ENCODE measurements at places on chromosomes 2 and 18.

DNA sequence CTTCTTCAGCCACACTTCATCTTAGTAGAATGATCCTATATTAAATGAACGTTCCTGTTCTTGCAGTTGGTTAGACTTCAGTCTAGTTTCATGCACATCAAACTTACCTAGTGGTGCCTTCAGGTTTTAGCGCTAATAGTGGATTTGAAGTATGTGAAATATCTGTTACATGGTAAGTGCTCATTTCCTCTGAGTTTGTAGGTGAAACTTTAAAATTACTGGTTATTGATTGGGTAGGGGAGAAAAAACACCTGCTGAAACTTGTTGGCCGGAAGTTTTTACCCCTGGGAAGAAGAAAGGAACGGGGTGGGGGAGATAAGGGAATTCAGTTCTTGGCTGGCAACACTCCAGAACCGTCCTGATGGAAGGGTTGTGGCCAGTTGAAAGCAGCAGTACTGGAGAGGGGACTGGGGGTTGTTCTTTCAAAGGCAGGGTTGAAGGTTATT, 112.8 kb downstream of the SPTBN1 start:
- no peak overlapping the region for H3K27ac ChIP-seq
- H3K4me3 ChIP-seq: no peak overlapping the region

- peaks cover 15% of the 10 kb centered on the region for H3K27me3 ChIP-seq
- H3K36me3 ChIP-seq: no peaks in the 10 kb centered on the region
- no peak overlapping the region for H3K4me3 ChIP-seq
Measured at GRCh38 chr2:109285244-109285651, 156.2 kb downstream of the SH3RF3 start.

DNA sequence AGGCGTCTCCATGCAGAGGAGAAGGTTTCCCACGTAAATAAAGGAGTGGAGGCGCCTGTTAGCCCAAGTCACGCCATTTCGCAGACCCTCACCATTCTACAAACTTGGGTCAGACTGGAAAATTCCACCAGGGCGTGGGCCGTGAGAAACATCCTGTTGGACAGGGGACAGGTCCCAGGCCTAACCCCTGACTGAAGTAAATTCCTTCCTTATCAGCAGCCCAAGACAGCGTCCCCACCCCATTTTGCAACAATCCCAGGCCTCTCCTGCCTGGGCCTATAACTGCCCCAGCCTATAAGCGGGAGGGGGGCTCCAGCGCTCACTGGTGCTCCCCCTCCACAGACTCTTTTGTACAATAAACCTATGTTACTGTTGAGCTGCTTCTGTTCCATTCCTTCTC, 57.3 kb upstream of the CBLN2 start:
- DNase-seq: no peak
- H3K27me3 ChIP-seq: no peaks in the 10 kb centered on the region
- H3K4me1 ChIP-seq: no peaks in the 10 kb centered on the region
- no peak overlapping the region for H3K27ac ChIP-seq
- H3K36me3 ChIP-seq: no peaks in the 10 kb centered on the region
- no peak overlapping the region for H3K4me3 ChIP-seq

DNA sequence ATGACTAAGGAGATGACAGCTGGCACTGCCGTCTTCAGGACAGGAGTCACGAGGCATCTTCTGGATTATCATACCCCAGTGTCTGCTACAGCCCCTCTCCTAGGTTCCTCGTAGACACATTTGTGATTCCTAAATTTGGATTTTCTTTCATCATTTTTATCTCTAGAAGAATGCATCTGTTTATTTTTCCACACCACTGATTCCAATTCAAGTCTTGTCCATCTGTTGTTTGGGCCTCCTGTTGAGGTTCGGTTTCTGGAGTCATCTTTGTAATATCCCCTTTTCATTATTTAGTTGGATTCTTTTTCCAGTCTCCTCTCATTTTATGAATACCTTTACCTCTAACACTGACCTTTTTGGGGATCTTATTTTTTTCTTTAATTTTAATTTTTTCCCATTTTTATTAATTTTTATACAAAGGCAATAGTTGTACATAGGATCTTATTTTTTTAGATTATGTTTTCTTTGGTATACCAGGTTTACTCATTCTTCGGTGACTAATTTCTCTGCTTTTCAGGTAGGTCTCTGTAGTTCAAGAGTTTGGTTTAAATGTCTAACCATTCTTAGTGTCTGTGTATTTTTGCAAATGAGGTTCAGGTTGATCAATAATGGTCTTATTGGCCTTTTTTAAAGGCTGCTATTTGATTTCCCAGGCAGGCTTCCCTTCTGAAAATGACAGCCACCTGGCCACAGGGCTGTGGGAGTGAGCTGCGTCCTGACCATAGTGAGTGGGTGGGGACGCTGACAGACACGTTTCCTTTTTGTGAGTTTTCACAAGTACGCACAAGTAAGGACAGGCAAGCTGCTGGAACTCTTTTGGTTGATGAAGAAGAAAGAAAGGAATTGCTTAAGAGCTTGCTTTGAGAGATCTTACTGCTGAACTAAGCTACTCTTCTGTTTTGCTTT, 34.5 kb downstream of the FARP2 start:
- no peaks in the 10 kb centered on the region for H3K36me3 ChIP-seq
- DNase-seq: no peak
- no peak overlapping the region for H3K27ac ChIP-seq
- H3K4me3 ChIP-seq: no peak overlapping the region
- H3K27me3 ChIP-seq: no peaks in the 10 kb centered on the region

GRCh38 chr2:150695451-150696135, 208.1 kb upstream of the RND3 start:
- no peak for DNase-seq
- no peaks in the 10 kb centered on the region for H3K27me3 ChIP-seq
- no peak overlapping the region for H3K4me3 ChIP-seq
- no peaks in the 10 kb centered on the region for H3K4me1 ChIP-seq
- H3K27ac ChIP-seq: no peak overlapping the region
- no peaks in the 10 kb centered on the region for H3K36me3 ChIP-seq

DNA sequence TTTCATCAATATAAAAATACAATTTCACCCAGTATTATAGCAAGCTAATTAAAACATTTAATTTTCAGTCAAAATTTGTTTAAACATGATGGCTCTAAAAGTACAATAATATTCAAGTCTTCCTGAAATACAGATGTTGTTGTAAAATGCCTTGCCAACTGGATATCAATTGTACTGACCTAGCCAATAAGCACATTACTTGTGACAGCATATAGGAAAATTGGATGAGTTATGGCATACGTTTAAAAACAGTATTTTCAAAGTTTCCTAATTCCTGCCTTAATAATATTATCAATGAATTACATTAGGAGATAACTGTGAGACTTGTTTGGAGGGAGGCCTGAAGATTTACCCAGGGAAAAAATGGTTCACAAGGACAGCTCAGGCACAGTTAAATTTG, 336.9 kb upstream of the CDH20 start:
- H3K4me3 ChIP-seq: no peak overlapping the region
- no peaks in the 10 kb centered on the region for H3K27me3 ChIP-seq
- H3K27ac ChIP-seq: no peak overlapping the region
- no peak for DNase-seq

GRCh38 chr2:24830786-24831185, 37.6 kb downstream of the CENPO start:
- H3K27ac ChIP-seq: no peak overlapping the region
- H3K4me3 ChIP-seq: no peak overlapping the region

Data from HCT116 (cell line).